ENCODE measurements at places on chromosomes 1 and 21.
A peak's percentile ranks its signal among the peaks of the same experiment; 100 is the strongest.

DNA sequence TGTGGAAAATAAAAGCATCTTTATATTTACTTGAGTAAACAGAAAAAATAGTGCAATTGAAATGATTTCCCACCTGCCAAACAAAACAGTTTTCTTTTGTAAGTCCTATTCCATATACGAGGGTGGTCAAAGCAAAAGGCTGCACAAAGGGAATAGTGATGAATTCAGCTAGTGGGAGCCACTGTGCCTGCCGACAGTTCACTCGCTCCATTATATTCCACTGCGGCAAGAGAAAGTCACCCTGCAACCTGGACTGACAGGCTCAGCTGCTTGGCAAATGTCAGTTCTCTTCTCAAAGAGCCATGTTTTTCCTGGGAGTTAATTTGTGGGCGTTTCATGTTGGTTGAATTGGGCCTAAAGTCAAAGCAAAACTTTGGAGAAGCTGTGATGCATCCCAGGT is 145.4 kb downstream of the LMO4 start:
- no peak for DNase-seq

- no peak for DNase-seq
These were observed 6.8 kb downstream of the TENT5B start for GRCh38 chr1:27005648-27006496.

- DNase-seq, result no peak
These were observed 58.7 kb upstream of the RGS1 start for GRCh38 chr1:192516776-192517297.

GRCh38 chr1:54980528-54981241 is at the start of gene TMEM61:
TMEM61 (plus strand) TSS chr1:54980628; CDS start chr1:54981066, 438 bp downstream.
- DNase-seq, result peak; percentile 70

GRCh38 chr21:17580319-17580718 is 32.4 kb downstream of the BTG3 start:
- no peak for DNase-seq

GRCh38 chr21:26597981-26598380 is 24.9 kb upstream of the CYYR1 start:
- no peak for DNase-seq

DNA sequence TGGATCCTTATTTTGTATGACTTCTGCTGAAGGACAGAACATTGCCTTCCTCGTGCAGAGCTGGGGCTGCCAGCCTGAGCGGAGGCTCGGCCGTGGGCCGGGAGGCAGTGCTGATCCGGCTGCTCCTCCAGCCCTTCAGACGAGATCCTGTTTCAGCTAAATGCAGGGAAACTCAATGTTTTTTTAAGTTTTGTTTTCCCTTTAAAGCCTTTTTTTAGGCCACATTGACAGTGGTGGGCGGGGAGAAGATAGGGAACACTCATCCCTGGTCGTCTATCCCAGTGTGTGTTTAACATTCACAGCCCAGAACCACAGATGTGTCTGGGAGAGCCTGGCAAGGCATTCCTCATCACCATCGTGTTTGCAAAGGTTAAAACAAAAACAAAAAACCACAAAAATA is 27.5 kb upstream of the KDM4A start:
- DNase-seq, result no peak

- no peak for DNase-seq
These were observed 134.1 kb upstream of the KRTAP19-8 start for GRCh38 chr21:31172328-31172727.

- peak; percentile 36 for DNase-seq
These were observed 807 bp downstream of the CEP85 start for GRCh38 chr1:26234644-26235370.

DNA sequence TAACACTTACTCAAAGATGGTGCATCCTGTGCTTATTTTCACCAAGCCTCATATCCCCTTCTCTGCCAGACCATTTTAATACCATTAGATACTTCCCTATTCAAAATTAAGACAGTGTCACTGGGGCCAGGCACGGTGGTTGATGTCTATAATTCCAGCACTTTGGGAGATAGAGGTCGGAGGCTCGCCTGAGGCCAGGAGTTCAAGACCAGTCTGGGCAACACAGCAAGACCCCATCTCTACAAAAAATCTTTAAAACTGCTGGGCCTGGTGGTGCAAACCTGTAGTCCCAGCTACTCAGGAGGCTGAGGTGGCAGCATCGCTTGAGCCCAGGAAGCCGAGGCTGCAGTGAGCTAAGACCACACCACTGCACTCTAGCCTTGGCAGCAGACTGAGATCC is 28.2 kb downstream of the APP start:
- no peak for DNase-seq

GRCh38 chr21:16597753-16598152 is 868.0 kb downstream of the USP25 start:
- no peak for DNase-seq

GRCh38 chr1:26112407-26112775 is 767 bp downstream of the PDIK1L start:
- no peak for DNase-seq

Measured in iPS-NIHi11 (cell line).